ENCODE measurements at places on chromosomes 7 and 10.

- no peak for DNase-seq
These were observed 14.7 kb downstream of the RNF32 start for GRCh38 chr7:156655251-156655650.

DNA sequence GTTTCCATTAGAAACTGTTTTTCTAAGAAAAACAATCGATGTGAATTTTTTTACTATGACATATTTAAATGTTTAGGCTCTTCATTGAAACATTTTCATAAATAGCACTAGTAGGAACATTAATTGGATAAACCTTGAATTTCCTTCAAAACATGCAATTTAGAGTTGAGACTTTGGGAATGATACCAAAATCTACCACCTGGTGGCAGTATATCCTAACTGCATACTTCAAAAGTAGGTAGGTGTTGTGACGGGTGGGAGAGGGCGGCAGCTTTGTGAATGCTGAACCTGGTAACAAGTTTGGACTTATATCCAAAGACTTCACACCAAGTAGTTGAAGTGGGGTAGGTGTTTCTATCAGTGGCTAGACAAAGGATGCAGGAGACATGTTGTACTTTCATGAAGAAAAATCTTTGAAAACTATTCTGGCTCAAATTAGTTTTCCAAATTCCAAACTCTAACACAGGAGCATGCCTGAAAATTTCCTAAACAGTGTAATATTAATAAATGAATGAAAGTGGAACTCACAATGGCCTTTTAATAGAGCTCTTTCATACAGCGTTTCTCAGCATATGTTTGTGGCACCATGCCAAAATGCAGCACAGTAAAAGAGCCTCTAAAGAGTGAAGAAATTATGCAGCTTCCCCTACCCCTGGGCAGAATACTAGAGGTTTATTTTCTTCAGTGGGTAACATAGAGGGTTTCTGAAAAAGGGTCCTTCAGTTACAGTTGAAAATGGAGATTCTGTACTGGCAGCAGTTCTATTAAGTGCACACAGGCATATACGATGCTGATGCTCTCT lies 201.0 kb upstream of the TPK1 start:
- peak; percentile 25 for DNase-seq

- no peak for DNase-seq
These were observed 150.0 kb downstream of the ZMYND11 start for GRCh38 chr10:285216-285615.

DNA sequence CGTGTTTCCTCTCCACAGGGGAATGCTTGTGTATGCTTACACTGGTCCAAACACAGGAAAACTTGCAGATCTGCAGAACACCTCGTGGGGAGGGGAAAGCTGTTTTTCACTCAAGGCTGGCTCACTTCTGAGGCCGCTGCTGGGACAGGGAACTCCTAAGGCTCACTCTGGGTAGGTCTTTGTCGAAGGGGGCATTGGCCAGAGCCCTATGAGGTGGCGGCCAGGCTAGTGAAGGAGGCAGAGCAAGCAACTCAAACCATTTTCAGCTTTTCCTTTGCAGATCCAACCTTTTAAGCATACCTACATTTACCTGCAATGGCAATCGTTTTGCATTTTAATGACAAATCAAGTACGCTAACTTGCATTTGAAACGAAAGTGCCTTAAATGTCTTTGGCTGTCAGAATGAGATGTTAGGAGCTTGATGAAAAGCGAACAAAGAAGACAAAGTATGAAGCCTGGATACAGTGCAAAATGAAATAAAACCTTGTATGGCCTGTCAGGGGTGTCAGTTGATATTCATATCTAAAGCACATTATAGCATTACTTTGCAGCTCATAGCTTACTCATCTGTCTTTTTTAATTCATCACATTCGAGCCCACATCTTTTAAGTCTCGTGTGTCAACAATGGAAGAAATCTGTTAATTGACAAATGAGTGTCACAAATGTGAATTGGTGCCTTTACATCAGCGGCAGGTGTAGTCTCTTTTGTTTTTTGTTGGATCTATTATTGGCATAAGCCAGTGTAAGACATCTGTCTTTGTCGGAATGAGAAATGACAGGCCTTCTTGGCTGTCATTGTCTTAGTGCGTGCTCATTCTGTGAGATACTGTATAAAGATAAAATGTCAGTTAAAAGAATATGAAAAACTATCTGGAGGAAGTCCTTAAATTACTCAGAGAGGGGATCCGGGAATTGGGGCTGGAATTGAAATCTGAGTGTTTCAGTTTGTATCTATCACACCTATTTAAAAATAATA lies 30.5 kb downstream of the LRMDA start:
- DNase-seq: no peak

DNA sequence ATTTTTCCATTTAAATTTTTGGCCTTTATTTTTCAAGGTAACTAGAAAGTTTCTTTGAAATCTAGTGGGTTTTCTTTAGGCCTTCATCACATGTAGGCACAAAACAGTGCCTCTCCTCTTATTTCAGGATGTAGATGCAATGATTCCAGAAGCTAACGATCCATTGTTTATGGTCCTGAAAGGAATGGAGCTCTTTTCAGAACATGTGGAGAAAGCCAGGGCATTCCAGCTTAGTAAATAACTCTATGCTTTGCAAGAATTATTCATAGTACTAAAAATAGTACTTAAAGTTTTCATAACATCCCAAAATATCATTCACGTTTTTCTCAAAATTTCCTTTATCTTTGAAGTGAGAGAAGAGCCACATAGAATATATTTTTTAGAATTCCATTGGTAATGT lies 91.3 kb downstream of the DYNC1I1 start:
- DNase-seq: no peak

DNA sequence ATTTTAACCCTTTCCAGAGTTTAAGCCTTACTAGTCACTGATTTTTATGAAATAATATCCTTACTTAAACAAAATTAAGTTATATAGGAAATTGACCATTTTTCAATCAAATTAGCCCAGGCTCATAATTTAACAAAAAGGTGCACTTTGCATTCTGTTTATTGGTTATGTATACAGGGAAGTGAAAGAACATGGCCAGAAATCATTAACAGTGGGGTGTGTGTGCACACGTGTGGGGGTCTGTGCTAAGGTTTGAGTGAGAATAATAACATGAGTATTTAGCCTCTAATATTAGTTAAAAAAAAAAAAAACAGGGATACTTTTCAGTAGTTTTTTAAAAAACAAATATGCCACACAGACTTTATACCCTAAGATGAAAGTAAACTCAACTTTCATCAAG lies 510.5 kb upstream of the PFKP start:
- no peak for DNase-seq

DNA sequence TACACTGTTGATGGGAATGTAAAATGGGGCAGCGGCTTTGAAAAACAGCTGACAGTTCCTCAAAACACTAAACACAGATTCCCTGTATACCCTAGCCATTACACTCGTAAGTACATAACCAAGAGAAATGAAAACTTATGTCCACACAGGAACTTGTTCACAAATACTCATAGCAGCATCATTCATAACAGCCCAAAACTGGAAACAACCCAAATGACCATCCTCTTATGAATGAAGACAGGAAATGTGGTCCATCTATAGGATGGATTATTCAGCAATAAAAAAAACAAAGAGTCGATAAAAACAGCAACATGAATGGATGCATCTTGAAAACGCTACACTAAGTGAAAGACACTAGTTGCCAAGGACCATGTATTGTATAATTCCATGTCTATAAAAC lies 23.7 kb downstream of the NMT2 start:
- DNase-seq: no peak

DNA sequence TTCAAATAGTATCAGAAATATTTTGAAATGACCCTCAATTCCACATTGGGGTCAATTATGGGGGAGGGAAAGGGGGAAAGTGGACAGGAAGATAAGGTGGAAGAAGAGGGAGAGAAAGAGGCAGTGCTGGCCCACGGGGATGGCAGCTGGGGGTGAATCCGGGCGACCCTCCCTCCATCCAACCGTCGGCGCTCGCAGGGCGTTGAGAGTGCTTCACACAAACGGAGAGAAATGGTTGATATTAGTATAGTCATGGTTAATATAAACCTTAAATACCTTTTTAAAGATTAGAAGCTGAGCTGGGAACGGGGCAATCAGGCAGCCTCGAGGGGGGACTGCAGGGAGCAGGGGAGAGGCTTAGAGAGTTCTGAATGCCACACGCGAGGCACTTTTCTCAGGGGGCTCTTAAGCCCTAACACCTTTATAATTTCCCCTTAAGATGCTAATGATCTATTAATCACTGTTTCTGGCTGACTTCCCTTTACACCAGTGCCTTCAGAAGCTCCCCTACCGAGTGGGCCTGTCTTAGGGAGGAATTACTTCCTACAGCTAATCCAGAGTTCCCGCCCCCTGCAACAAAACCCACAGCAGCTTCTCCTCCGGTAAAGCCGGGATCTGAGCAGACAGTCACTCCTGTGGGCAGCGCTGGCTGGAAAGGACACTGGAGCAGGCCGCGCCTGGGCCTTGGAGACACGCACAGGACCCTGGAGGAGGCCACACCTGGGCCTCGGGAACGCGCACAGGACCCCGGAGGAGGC lies 39.5 kb downstream of the PRKAG2 start:
- no peak for DNase-seq

- no peak for DNase-seq
These were observed 81.6 kb downstream of the EVX1 start for GRCh38 chr7:27324246-27324645.

GRCh38 chr7:7109934-7110333 lies 72.4 kb upstream of the C1GALT1 start:
- DNase-seq: no peak

GRCh38 chr7:34900891-34901513 lies 136.3 kb downstream of the DPY19L1 start:
- no peak for DNase-seq

- DNase-seq: no peak
These were observed 324.7 kb downstream of the ADARB2 start for GRCh38 chr10:1412531-1413189.

GRCh38 chr7:114657279-114657678 lies 242.7 kb downstream of the FOXP2 start:
- no peak for DNase-seq

DNA sequence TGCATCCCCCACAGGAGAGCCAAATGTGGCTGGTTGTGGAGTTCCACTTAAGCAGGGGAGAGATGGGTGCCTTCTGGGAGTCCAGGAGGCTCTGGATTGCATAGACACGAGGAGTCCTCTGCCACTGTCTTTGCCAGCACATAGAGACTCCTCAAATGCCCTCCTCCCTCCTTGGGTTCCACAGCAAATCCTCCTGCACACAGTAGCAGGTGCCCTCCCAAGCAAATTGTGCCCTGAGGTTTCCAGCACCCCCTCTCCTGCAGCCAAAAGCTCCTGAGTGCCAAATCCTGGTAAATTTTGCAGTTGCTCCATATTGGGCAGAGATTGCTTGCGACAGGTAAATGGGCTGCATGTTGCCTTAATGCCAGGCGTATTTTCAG lies 5.8 kb downstream of the EVX1 start:
- no peak for DNase-seq

DNA sequence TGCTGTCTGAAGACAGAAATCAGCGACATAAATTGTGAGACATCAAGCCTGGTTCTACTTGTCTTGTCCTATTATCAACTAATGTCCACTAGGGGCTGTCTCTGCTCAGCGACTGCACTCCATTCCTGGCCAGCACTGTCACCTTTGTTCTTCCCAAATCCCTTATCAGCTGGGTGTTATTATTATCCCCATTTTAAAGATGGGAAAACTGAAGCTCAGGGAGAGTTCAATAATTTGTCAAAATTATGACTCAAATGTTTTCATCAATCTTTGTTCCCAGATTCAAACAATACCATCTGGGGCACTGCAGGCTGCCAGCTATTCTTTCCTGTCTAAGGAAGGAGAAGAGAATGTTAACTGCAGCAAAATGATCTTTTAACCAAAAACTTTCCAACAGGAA lies 431.6 kb upstream of the NFE2L3 start:
- no peak for DNase-seq

- no peak for DNase-seq
These were observed 41.7 kb downstream of the SGMS1 start for GRCh38 chr10:50582046-50582445.

DNA sequence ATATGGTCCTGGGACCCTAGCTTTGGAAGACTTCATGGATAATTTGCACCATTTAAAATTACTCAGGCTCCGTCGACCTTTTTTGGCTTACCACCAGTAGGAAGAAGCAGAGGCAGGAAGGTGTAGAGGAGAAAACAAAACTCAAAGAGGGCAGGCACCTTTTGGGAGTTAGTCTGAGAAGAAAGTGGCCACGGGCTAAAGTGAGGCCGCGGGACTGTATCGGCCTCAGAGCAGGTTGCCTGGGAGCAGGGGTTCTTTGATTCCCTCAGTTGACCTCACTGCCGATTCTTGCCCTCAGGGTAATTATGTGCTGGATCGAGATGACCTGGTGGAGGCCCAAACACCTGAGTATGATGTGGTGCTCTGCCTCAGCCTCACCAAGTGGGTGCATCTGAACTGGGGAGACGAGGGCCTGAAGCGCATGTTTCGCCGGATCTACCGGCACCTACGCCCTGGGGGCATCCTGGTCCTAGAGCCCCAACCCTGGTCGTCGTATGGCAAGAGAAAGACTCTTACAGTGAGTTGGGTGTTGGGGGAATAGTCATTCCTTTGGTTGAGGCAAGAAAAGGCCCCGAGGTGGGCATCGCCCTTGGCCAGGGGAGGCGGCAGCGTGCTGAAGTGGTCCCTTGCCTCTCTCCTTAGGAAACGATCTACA lies 3.1 kb downstream of the MEPCE start:
- DNase-seq: no peak

DNA sequence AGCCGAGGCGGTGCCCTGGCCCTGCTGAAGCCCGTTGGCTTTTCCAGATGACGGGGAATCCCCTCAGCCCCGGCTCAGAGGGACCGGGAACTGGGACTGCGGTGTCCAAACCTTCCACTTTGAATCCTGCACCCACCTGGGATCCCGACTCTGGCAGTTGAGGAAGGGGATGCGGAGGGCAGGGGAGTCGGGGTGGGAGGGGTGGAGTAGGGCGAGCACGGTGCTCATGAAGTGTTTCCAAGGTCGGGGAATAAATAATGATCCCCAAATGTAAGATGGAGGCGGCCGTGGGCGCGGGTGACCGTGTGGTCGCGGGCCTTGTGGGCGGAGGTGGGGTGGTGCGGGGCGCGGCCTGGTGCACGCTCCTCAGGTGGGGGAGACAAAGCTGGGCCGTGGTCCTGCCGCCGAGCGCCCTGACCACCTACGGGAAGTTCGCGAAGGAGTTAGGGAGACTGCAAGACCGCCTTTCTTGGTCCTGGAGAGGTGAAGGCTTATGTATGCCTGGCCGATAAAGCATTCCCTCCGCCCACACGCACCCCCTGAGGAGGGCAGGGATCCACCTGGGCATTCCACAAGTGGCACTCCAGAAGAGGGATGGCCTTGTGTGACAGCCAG lies 1.4 kb downstream of the MTURN start:
- no peak for DNase-seq

GRCh38 chr7:100897772-100898454 lies 2.2 kb upstream of the ACHE start:
- no peak for DNase-seq

DNA sequence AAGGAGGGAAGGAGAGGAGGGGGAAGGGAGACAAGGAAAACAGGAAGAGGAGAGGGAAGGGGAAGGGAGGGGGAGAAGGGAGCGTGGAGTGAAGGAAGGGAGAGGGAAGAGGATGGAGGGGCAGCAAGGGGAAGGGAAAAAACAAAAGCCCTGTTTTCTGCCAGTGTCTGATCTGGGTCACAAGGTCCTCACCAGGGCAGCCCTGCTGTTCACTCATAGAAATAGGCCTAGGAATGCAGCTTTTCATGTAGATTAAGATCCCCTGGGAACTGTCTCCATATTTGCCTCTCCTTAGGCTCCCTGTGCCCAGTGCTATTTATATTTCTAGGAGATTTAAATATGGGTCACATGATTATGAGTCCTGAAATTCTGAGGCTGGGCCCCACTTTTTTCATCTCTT lies 790.7 kb downstream of the TNS3 start:
- DNase-seq: no peak

All from activated naive CD8-positive, alpha-beta T cell treated with anti-CD3 and anti-CD28 coated beads, Interleukin-2, amount 50 U/mL, for 24 hours (primary cell).